ENCODE measurements at places on chromosomes 6 and 20. TPM values are rescaled to one million over a fixed set of nuclear protein-coding genes. Genes with fewer than 3 reads are reported as not detected.

Gene SAMD3
- 1.2 TPM for total RNA-seq

Gene PDE10A
- 7.0 TPM for total RNA-seq

Gene BTN1A1
- total RNA-seq: not detected

Gene GSTA5
- total RNA-seq: not detected

Gene POFUT1
- total RNA-seq: 30.8 TPM

Gene ETV7
- 2.6 TPM for total RNA-seq

- H3K4me1 ChIP-seq: no peaks in the 10 kb centered on the region
- no peak for DNase-seq
- H3K27ac ChIP-seq: no peak overlapping the region
- H3K36me3 ChIP-seq: peaks cover 19% of the 10 kb centered on the region
- no peak overlapping the region for H3K4me3 ChIP-seq
Observed at GRCh38 chr6:157287923-157288322, 35.4 kb downstream of the TMEM242 start.

DNA sequence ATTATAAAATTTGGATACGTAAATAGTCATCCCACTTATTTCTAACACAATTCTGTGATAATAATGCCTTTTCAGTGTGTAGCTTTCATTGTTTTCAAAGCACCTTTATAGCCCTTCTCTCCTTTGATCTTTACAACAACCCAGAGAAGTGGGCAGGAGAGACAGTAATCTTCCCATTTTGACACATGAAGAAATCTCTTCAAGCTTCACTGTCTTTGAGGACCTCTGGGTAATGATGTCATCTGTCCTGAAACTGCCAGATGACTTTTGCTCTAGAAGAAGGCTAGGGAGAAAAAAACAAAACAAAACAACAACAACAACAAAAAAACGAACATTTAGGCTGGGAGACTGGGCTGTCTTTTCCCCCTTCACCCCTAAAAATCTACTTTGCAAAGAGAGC is 203.0 kb downstream of the KCNQ5 start:
- H3K27ac ChIP-seq: no peak overlapping the region
- H3K4me1 ChIP-seq: no peaks in the 10 kb centered on the region
- H3K4me3 ChIP-seq: no peak overlapping the region
- H3K36me3 ChIP-seq: no peaks in the 10 kb centered on the region

DNA sequence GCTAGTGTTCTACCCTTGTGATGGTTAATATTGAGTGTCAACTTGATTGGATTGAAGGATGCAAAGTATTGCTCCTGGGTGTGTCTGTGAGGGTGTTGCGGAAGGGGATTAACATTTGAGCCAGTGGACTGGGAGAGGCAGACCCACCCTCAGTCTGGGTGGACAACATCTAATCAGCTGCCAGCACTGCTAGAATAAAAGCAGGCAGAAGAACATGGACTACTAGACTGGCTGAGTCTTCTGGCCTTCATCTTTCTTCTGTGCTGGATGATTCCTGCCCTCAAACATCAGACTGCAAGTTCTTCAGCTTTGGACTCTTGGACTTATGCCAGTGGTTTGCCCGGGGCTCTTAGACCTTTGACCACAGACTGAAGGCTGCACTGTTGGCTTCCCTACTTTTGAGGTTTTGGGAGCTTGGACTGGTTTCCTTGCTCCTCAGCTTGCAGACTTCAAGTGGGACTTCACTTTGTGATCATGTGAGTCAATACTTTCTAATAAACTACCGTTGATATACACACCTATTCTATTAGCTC is 50.1 kb downstream of the SDHAF4 start:
- H3K4me3 ChIP-seq: no peak overlapping the region
- no peaks in the 10 kb centered on the region for H3K36me3 ChIP-seq
- DNase-seq: no peak

- H3K36me3 ChIP-seq: peaks cover 84% of the 10 kb centered on the region
- peak overlapping the region; percentile 98 for H3K27ac ChIP-seq
- peaks cover 28% of the 10 kb centered on the region for H3K4me1 ChIP-seq
- DNase-seq: no peak
- no peak overlapping the region for H3K4me3 ChIP-seq
Observed at GRCh38 chr20:10647471-10647870, 26.3 kb downstream of the JAG1 start.

DNA sequence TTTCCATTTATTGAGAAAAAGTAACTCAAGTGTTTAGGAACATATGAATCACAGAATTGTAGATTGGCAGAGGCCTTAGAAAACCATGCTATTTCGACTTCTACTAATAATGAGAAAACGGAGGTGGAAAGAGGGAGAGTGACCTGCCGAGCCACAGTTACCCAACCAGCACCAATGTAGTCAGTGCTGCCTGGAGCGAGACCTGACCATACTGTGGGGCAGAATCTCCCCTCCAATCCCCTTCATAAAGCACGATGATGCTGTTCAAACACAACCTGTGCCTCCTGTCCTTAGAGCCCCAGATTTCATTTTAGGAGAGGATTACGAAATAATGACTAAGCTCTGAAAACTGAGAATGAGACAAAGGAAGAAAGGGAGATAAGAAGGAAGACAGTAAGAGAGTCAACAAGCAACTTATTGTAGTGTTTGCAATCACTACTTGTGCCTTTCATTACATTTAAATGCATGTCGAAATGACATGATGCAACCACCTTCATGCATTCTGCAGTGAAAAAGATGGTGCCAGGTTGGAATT is 70.6 kb downstream of the ATXN1 start:
- no peak overlapping the region for H3K4me3 ChIP-seq
- H3K36me3 ChIP-seq: no peaks in the 10 kb centered on the region
- H3K27ac ChIP-seq: no peak overlapping the region
- no peaks in the 10 kb centered on the region for H3K27me3 ChIP-seq
- peaks cover 29% of the 10 kb centered on the region for H3K4me1 ChIP-seq
- DNase-seq: no peak

GRCh38 chr6:92459606-92460005 is 959.8 kb downstream of the EPHA7 start:
- H3K4me1 ChIP-seq: no peaks in the 10 kb centered on the region
- no peak for DNase-seq
- H3K27me3 ChIP-seq: no peaks in the 10 kb centered on the region
- H3K27ac ChIP-seq: no peak overlapping the region
- H3K36me3 ChIP-seq: no peaks in the 10 kb centered on the region

- no peak overlapping the region for H3K27ac ChIP-seq
- no peaks in the 10 kb centered on the region for H3K4me1 ChIP-seq
- H3K27me3 ChIP-seq: no peaks in the 10 kb centered on the region
- no peak overlapping the region for H3K4me3 ChIP-seq
- no peaks in the 10 kb centered on the region for H3K36me3 ChIP-seq
Observed at GRCh38 chr6:159099276-159099675, 54.5 kb upstream of the TAGAP start.

DNA sequence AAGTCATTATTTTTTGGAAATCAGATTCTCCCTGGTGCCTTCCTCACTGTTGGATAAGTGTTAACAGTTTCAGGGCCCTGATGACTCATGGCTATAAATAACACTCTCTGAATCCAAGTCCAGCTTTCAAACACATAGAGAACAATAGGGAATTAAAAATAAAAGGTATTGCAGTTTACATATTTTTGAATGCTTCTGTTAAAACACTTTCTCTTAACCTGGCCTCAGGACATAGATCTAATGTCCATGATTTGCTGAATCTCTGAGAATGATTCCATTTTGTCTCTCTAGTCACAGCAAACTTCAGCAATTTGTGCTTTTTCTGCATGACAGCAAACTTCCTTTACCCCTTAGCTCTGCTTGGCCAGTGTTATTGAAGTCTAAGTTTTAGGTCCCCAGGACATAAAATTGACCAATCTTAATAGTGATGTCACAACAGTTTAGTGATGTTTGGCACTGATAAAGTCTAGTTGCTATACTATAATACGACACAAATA is 1192.4 kb upstream of the CITED2 start:
- H3K4me1 ChIP-seq: peaks cover 14% of the 10 kb centered on the region
- DNase-seq: no peak
- H3K36me3 ChIP-seq: no peaks in the 10 kb centered on the region
- no peaks in the 10 kb centered on the region for H3K27me3 ChIP-seq
- peak overlapping the region; percentile 39 for H3K27ac ChIP-seq

DNA sequence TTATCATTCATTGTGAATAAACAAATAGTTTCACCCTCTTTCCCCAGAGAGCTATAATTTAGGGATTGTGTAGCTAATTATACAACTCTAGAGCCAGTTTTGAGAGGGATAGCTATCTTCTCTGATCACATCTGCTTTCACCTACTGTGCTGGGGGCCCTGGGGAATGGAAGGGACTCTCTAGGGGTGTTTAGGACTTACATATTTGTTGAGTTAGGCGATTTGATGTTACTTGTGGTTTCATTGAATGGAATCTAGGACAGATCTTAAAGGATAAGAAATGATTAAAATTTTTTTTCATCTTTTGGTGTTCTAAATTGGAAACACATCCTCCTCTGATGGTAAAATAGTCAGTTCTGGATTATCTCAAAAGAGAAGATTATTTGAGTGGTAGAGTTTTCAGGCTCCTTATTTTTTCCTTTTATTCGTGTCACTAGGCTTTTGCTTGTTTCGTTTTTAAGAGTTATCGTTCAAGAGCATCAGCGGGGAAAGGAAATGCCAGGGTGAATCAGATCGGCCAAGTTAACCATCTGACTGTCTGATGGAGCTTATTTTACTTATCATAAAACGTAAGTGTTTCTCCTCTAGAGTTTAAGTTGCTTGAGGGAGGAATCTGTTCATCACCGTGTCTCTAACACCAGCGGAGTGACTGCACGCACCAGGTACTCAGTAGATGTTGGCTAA is 236.7 kb downstream of the FARS2 start:
- H3K4me3 ChIP-seq: no peak overlapping the region
- H3K27ac ChIP-seq: no peak overlapping the region
- no peaks in the 10 kb centered on the region for H3K27me3 ChIP-seq
- peaks cover 5% of the 10 kb centered on the region for H3K4me1 ChIP-seq
- DNase-seq: no peak
- no peaks in the 10 kb centered on the region for H3K36me3 ChIP-seq

GRCh38 chr6:50381099-50381415 is 331.3 kb upstream of the DEFB112 start:
- H3K36me3 ChIP-seq: no peaks in the 10 kb centered on the region
- no peaks in the 10 kb centered on the region for H3K4me1 ChIP-seq
- no peaks in the 10 kb centered on the region for H3K27me3 ChIP-seq
- no peak overlapping the region for H3K4me3 ChIP-seq

DNA sequence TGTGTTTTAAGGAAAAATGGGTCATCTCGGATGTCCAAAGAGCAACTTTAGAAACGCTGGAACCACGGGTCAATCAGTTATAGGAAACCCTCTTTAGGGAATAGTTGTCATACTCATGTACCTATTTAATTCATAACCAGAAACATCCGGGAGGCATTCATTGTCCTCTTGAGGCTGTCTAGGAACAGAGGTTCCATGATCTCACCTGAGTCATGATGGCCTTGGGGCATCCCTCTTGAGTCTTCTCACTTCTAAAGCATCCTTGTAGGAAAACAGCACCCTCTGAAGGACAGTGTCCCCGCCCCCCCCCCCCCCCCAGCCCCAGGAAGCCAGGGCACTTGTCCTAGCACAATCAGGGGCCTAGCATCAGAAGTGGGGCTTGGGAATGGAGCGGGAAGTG is 46.3 kb upstream of the CDH4 start:
- no peaks in the 10 kb centered on the region for H3K27me3 ChIP-seq
- DNase-seq: no peak
- H3K36me3 ChIP-seq: no peaks in the 10 kb centered on the region
- no peak overlapping the region for H3K27ac ChIP-seq

GRCh38 chr6:90816764-90817163 is 229.9 kb upstream of the MAP3K7 start:
- no peaks in the 10 kb centered on the region for H3K36me3 ChIP-seq
- no peaks in the 10 kb centered on the region for H3K27me3 ChIP-seq
- H3K4me1 ChIP-seq: no peaks in the 10 kb centered on the region
- no peak overlapping the region for H3K4me3 ChIP-seq
- H3K27ac ChIP-seq: no peak overlapping the region

DNA sequence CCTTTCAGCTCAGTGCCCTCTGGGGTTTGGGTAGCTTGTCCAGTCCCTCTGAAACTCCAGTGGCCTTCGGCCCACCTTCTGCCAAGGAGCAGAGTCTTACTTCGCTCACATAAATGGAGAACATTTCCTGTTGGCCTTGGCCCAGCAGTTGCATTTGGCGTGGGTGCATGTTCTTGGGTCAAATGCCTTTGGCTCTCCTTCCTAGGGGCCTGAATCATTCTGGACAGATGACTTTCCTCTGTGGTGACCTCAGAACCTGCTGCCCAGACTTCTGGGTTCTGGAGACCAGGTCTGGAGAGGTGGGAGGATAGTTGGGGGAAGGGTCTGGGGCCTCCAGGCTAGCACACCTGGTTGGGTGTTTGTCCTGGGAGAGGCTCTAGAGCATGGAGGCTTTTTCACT is 29.3 kb downstream of the BCAS4 start:
- peak overlapping the region; percentile 96 for H3K27ac ChIP-seq
- no peak overlapping the region for H3K4me3 ChIP-seq
- peak; percentile 84 for DNase-seq
- H3K27me3 ChIP-seq: no peaks in the 10 kb centered on the region
- peaks cover 17% of the 10 kb centered on the region for H3K4me1 ChIP-seq

- peak overlapping the region; percentile 93 for H3K4me3 ChIP-seq
- no peak for DNase-seq
- no peaks in the 10 kb centered on the region for H3K27me3 ChIP-seq
- peaks cover 13% of the 10 kb centered on the region for H3K36me3 ChIP-seq
- peaks cover 23% of the 10 kb centered on the region for H3K4me1 ChIP-seq
- H3K27ac ChIP-seq: peak overlapping the region; percentile 71
Observed at GRCh38 chr20:1465470-1466210, 1.0 kb downstream of the NSFL1C start.

DNA sequence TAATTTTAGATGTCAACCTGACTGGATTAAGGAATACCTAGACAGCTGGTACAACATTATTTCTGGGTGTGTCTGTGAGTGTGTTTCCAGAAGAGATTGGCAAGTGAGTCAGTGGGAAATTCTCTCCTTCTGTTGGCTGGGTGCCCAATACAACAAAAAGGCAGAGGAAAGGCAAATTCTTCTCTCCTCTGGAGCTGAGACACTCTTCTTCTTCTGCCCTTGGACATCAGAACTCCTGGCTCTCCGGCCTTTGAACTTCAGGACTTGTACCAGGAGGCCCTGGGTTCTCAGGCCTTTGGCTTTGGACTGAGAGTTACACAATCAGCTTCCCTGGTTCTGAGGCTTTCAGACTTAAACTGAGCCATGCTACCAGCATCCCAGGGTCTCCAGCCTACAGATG is 7.8 kb upstream of the BTN3A1 start:
- peaks cover 6% of the 10 kb centered on the region for H3K4me1 ChIP-seq
- no peak overlapping the region for H3K4me3 ChIP-seq
- peaks cover 5% of the 10 kb centered on the region for H3K36me3 ChIP-seq
- H3K27ac ChIP-seq: no peak overlapping the region
- DNase-seq: no peak
- no peaks in the 10 kb centered on the region for H3K27me3 ChIP-seq
